ENCODE measurements at places on chromosomes 5 and 9.

DNA sequence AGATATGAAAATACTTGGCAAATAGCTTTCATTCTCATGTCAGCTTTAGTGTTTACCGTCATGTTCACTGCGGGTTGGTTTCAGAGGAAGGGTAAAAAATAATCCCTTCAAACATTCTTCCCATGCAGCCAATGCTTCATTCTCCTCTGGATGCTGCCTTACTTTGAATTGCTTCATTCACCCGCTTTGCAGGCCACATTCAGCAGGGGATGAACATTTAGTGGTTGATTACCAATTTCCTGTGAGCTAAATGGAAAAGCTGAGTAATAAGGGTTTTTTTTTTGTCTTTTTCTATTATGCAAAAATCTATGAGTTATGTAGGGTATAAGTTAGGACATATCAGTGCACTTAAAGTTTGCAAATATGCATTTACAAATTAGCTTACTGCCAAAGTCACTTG is 96.3 kb upstream of the MEF2C start:
- DNase-seq: peak; percentile 36

- peak; percentile 99 for DNase-seq
Measured at GRCh38 chr5:181223058-181223728, at the start of gene TRIM41. TRIM41 (plus strand) TSS chr5:181223281; CDS start chr5:181224000, 719 bp downstream.

GRCh38 chr9:136604823-136605525 is 57.7 kb upstream of the EGFL7 start:
- DNase-seq: no peak

DNA sequence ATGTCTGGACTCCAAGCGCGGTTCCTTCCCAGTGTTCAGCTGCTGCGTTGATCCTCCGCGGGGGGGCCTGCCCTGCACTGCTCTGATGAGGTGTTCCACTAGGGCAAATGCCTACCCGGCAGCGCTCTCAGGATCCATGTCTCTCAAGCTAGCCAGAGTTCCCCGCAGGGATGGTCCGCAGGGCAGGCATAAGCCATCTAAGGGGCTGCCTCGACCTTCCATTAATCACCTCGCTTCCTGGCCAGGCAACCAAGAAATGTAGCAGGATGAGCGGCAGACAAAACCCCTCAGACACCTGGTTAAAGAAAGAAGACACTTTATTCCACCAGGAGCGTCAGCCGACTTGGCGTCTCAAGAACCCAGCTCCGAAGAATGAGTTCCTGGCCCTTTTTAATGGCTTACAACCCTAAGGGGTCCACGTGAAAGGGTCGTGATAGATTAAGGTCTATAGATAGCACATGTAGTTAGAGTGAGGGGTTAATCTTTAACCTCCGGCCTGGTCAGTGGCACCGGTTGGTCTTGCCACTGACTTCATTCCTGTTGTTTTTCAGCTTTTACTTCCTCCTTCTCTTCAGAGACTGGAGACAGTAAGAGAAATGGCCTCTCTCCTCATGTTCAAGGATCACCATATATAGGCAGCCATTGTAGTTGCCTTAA is 47.2 kb upstream of the COX7C start:
- no peak for DNase-seq

GRCh38 chr5:87411973-87412629 is 629 bp downstream of the CCNH start:
- peak; percentile 42 for DNase-seq

Data from AG10803 (cell line).